Hindlimb muscle (tissue), 1 donor: ENCODE measurements at places on chromosomes 1 and 21.

GRCh38 chr1:202319381-202320080 is 22.2 kb downstream of the UBE2T start:
- DNase-seq = no peak

- DNase-seq = no peak
Measured at GRCh38 chr1:155199792-155200191, 7.9 kb downstream of the THBS3 start.

DNA sequence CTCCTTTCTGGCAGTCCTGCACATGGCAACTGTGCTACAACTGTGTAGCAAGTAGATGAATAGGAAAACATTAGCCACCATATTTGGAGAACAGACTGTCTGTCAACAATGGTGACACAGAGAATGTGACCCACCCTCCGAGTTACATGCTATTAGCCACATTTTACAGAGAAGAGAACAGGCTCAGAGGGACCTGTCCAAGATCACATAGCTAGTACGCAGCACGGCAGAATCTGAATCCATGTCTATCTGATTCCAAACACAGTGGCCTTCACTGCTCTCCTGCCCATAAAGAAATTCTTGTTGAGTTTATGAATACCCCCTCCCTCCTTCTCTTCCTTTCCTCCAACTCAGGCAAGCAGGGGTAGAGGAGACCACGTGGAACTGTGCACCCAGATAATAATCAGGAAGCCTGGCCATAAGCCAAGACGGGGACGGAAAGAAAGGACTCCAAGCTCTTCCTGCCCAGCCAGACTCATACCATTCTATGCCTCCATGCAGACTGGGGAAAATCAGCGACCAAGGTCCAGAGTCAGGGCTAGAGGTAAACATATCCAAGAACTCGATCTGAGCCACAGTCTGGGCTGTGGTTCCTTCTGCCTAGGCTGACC is 78.8 kb downstream of the TRABD2B start:
- DNase-seq = no peak

GRCh38 chr1:85857991-85858390 is 149.8 kb upstream of the ZNHIT6 start:
- DNase-seq = no peak

- DNase-seq = no peak
Measured at GRCh38 chr1:3405974-3406867, 48.2 kb upstream of the ARHGEF16 start.

GRCh38 chr1:7077136-7077535 is 291.9 kb downstream of the CAMTA1 start:
- no peak for DNase-seq
